Stimulated activated CD8-positive, alpha-beta memory T cell treated with anti-CD3 and anti-CD28 coated beads, Interleukin-15, amount 100 ng/mL, for 1 hour (primary cell): ENCODE measurements at places on chromosomes 16 and 17.

DNA sequence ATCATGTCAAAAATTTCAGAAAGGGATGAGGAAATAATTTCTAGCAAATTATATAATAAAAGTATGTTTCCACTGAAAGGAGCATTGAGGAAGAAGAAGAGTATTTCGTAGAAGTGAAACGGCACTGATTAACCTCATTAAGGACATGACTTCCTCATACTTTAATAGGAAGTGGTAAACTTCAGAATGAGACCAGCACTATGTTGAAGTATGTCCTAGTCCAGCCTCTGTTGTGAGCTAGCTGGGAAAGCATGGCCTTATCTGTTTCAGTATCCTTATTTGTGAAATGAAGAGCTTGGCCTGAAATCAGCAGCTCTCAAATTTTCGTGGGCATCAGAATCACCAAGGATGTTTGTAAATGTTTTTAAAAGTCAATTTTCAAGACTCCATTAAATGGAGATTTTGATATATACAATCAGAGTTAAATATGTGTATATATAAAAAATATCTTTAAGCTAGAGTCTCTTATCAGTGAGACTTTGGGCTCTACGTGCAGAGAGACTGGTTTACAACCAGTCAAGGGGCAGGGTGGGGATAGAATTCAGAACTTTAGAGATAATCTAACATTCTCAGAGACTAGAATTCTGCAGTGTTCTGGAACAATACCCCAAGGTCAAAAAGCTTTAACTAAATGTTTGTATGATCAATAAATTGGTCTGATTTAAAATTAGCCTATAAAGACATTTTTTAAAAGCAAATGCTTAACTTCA is 365.4 kb downstream of the CDH13 start:
- DNase-seq: no peak

- DNase-seq: no peak
Measured at GRCh38 chr16:31880322-31880979, 6.8 kb downstream of the ZNF267 start.

- DNase-seq: no peak
Measured at GRCh38 chr16:24694931-24695330, 34.5 kb upstream of the TNRC6A start.

DNA sequence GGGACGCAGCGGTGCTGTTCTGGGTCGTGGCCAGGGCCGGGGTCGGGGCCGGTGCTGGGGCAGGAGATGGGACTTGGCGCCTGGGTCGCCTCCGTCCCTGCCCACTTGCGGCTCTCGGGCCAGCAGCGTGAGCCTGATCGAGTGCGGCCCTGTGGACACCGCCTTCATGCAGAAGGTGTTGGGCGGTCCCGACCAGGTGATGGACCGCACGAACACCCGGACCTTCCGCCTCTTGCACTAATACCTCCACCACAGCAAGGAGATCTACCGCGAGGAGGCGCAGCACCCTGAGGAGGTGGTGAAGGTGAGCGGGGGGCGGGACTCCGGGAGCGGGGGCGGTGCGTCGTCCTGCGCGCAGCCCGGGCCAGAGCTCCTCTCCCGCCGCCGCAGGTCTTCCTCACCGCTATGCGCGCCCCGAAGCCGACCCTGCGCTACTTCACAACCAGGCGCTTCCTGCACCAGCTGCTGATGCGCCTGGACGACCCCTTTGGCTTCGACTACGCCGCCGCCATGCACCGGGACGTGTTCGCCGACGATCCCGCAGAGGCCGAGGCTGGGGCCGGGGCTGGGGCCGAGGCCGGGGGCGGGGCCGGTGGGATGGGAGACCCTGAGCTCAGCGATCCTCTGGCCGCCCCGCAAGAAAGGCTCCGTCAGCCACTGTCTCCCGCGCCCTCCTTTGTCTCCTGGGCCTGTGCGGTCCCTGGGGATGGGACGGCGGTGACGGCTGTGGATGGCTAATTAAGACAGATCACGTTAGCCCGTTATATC is 4.5 kb upstream of the HSD17B1 start:
- DNase-seq: peak; percentile 57

GRCh38 chr17:76107509-76107908 is 3.9 kb upstream of the EXOC7 start:
- DNase-seq: no peak

DNA sequence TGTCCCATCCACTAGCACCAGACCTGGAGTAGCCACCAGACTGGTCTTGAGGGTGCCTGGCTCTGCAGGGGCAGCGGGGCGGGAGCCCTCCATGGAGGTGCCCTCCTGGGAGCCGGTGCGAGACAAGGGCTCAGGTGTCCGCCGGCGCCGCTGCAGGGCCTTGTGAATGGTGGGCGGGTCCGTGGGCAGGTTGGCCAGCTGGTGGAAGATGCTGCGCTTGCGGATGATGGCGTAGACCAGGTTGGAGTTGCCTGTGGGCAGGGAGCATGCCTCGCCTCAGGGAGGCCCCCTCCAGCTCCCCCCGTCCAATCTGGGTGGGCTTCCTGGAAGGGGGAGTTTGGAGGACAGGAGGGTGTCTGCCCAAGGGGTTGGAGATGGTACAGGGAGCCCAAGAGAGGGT is 18.4 kb downstream of the OTOP3 start:
- DNase-seq: no peak

- no peak for DNase-seq
Measured at GRCh38 chr16:24091125-24091524, 165.0 kb upstream of the CACNG3 start.

- peak; percentile 32 for DNase-seq
Measured at GRCh38 chr16:21646721-21647561, 5.5 kb downstream of the IGSF6 start.

DNA sequence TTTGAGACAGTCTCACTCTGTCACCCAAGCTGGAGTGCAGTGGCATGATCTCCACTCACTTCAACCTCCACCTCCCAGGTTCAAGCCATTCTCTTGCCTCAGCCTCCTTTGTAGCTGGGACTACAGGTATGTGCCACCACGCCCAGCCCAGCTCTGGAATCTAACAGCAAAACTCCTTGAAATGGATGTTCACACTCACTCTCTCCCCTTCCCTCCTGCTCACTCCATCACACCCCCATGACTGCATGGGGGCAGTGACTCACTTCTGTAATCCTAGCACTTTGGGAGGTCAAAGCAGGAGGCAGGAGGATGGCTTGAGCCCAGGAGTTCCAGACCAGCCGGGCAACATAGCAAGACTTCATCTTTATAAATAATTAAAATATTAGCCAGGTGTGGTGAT is 11.1 kb upstream of the TFAP4 start:
- no peak for DNase-seq

DNA sequence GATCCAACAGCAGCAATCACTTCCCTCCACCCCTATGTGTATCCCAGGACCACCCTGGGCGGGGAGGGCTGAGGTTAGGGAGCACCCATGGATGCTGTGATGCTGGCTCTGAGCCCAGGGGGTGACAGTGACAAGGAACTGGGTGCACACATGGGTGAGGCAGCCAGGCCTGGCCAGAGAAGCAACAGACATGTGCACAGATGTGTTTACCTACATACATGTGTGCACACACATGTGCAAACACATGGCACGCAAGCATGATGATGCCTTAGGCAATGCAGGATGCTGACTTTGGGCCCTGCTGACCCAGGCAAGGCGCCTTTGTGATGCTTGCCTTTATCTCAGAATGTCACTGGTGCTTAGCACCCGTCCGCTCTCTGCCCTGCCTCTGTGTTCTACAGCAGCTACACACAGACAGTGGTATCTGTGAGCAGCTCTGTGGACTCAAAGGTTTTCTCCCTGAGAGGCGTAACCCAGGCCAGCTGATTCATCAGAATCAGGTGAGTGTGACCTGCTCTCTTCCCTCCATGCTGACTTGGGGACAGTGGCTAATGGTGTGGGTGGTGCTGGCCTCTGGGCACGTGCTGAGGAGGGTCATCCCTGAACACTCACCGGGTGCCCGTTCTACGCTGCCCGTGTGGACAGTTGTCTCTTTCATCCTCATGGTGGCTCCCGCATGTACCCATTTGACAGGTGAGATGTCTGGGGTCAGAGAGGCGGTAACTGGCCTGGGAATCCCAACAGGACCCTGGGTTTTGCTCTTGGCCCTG is 38.5 kb upstream of the KSR1 start:
- DNase-seq: no peak

DNA sequence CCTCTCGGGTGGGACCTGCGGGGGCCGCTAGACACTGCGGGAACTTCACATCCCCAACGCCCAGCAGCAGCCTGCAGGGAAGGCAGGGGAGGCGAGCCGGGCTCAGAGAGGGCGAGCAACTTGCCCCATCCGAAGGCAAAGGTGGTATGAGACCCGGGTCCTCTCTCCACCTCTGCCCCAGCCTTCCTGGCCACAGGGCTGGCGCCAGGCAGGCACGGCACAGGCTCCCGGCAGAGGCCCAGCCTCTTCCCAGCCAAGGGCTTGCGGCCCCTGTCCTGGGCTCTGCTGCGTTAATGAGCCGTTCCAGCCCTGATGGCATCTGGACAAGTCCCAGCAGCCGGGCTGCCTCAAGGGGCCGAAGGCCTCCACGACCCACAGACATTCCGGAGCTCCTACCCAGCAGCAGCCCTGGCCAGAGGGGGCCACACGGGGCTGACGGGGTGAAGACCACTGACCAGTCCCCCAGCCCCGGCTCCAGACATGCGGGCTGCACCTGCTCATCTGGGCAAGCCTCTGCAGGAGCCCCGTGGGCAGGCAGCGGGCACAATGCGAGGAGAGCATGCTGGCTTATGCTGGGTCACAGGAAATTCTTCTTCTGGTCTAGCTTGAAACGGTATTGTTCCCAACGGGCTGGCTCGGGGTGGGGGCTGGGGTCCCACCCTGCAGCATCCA is 1.2 kb upstream of the HS3ST6 start:
- DNase-seq: no peak

- no peak for DNase-seq
Measured at GRCh38 chr16:86905302-86905701, 327.0 kb downstream of the FOXL1 start.

- peak; percentile 46 for DNase-seq
Measured at GRCh38 chr17:44354582-44355561, 8.8 kb downstream of the FAM171A2 start.

DNA sequence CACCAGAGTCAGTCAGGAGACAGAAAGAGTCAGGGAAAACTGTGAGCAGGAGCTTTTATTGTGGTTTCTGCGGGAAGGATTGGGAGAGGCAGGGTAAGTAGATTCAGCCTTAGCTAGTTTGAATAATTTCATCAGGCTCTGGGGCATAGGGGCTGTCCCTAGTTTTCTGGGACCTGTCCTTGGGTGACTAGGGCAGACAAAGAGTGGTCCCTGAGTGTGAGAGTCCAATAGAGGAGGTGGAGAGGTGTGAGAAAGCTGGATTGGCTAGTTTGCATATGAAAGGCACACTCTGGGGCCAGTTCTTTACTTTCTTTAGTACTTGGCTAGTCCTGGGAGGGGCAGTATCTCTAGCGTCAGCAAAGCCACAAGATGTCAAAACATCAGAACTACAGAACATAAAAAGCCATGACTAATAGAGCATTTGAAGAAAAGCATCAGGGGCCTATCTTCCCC is 255.6 kb downstream of the HS3ST3A1 start:
- DNase-seq: no peak

- DNase-seq: no peak
Measured at GRCh38 chr17:55398689-55399088, 22.9 kb downstream of the MMD start.

GRCh38 chr17:51640108-51640622 is 379.8 kb downstream of the UTP18 start:
- DNase-seq: no peak

- no peak for DNase-seq
Measured at GRCh38 chr16:85413691-85414663, 199.1 kb upstream of the GSE1 start.

DNA sequence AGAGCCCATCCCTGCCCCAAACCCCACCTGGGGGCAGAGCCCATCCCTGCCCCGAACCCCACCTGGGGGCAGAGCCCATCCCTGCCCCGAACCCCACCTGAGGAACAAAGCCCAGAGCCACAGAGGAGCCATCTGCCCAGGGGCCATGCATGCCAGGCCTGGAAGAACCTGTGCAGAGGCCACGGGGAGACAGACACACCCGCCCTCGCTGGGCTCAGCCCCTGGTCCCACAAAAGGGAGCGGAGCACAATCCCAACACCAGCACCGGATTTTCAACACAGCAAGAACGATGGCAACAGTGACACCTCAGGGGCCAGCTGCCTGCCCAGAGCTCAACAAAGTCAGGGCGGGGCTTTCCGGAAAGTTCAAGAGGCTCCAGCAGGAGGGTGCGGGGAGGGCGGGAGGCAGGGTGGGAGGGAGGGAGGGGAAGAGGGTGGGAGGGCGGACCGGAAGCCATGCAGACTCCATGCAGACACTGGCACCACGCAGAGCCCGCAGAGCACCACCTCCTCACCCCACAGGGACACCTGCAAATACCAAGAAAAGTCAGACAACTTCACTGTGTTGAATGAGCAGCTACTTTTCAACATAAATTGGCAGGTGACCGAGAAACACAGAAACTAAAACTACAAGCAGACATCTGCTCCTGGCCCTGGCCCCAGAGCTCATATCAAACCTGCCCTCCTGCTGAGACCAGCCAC is 27.9 kb upstream of the C16orf95 start:
- peak; percentile 4 for DNase-seq

- DNase-seq: no peak
Measured at GRCh38 chr16:49464093-49464492, 90.5 kb downstream of the C16orf78 start.

- DNase-seq: no peak
Measured at GRCh38 chr17:81250286-81251093, 11.4 kb downstream of the NDUFAF8 start.

DNA sequence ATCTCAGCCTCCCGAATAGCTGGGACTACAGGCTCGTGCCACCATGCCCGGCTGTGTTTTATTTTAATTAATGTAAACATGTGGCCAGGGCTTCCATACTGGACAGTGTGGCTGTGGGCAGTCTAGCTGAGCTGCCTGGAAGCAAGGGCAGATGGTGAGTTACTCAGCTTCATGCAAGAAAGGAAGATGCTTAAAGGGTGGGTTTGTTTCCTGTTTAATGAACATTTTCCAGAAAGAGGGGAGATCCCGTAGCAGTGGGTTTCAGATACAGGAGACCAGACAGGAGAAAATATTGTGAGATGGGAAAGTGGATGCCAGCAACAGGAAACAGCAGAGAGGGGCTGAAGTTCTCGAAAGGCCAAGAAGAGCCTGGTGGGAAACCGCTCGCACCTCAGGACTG is 7.3 kb downstream of the MAPK8IP3 start:
- no peak for DNase-seq

DNA sequence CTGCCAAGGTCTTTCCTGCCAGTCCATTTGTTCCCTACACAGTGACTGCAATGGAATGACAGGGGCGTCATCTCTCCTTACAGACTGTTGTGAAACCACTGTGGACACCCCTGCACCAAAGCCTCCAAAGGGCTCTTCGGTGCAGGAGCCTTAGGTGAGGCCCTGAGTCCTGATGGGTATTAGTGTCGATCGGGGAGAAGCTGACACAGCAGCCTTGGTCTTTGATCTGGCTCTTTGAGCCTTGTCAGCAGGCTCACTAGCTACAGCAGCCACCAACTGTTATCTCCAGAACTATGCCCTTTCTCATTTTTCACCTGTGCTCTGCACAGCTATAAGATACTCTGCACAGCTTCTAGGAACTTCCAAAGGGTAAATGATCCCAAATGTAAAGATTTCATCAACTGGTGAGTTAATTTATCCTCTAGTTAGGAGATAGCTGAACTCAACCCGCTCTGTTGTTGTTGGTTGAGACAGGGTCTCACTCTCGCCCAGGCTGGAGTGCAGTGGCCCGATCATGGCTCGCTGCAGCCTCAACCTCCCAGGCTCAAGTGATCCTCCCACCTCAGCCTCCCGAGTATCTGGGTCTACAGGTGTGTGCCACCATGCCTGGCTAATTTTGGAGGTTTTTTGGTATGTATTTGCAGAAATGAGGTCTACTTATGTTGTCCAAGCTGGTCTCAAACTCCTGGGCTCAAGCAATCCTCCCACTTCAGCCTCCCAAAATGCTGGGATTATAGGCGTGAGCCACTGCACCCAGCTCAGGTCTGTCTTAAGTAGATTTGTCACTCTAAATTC is 19.7 kb downstream of the G6PC1 start:
- DNase-seq: no peak

- DNase-seq: no peak
Measured at GRCh38 chr17:75492555-75493168, 22.7 kb downstream of the CASKIN2 start.
